Hematopoietic multipotent progenitor cell treated with erythropoietin and hydrocortisone succinate and interleukin-3 and kit ligand, for 17 days (in vitro differentiated cells): ENCODE measurements at places on chromosomes 1 and 21.

DNA sequence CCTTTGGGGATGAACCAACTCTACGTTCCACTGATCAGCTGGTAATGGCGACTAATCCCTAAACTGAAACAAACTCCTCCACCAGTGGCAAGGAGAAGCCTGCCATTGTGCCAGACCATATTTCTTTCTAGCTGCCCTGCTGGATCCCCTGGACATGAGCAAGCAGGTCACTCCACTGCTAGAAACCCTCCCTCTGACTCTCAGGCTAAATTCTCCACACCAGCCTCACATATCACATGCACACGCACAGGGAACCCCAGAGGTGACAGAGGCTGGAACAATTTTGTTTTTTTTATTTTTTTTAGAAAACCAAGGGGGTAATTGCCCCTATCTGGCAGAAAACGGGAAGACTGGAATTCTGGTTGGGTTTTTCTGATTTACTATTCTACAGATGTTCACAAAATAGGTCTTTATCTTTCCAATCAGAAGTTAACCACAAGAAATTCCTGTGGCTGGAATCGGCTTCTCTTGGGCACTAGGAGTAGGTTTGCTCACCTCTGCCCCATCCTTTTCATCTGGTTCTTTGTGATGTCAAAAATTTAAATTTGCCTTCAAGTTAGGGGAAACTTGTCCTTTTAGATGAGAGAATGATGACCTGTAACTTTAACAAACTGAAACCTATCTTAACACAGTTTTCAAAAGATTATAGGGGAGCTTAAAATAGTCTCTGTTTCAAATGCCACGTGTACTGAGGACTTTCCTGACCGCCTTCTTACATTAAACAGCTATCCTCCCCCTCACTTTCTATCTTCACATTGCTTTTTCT is 258.1 kb downstream of the SDCCAG8 start:
- no peak for DNase-seq

DNA sequence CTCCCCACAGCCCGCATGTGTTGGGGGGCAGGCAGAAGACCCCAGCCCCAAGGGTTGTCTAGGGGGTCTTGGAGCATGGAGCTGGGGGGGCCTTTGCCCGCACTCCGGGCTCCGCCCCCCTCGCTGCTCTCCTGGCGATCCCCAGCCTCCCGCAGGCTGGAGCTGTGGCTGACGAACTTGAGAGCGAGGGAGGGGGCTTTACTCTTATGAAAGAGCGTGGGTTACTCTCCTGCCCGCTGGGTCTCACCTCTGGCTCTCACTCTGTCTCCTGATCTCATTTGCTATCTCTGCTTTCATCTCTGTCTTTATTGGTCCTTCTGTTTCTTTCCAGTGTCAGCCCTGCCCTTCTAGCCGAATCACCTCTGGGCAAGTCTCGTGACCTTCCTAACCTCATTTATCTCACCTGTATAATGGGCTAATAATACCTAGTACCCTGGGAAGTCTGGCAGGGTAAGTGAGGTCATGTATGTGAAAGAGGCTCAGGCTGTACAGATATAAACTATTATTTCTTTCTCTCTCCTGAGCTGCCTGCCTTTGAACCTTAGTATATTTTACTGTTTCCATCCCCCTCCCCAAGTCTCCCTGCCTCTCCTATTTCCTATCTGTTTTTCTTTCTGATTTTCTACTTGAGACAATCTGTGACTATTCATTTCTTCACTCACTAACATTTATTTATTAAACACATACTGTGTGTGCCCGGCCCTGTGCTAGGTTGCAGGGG is 731 bp downstream of the EFNA4 start:
- no peak for DNase-seq

GRCh38 chr21:41322496-41323382 is 6.1 kb downstream of the FAM3B start:
- no peak for DNase-seq

DNA sequence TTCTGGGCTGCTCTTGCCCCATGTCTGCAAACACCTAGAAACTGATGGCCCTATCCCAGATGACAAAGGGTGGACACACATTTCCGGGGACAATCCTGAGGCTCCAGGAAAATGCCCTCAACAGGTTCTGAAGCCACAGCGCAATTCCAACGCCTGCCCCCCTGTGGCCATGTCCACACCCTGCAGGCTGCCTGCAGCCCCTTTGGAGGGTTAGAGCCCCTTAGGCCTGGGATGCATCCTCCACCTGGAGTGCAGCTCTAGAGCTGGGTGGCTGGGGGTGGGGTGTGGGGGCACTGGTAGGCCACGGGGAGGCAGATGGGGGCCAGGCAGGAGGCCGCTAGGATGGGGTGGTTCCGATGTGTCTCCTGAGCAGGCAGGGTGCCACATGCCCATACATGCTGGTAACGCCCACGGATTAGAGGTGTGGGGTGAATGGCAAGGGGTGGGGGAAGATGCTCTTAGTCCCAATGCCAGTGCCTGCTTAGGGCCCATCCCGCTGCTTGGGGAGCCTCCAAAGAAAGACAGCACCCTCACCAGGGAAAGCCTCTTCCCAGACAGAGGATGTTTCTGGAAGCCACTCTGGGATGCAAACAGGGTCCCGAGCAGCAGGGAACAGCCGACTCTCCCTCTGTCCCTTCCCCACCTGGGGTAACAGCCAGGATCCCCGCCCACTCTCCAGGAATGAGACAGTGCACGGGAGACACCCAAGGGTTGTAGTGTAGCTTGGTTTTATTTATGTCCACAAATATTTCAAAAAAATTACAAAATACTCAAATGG is 34.0 kb downstream of the SLC45A1 start:
- DNase-seq, result no peak

DNA sequence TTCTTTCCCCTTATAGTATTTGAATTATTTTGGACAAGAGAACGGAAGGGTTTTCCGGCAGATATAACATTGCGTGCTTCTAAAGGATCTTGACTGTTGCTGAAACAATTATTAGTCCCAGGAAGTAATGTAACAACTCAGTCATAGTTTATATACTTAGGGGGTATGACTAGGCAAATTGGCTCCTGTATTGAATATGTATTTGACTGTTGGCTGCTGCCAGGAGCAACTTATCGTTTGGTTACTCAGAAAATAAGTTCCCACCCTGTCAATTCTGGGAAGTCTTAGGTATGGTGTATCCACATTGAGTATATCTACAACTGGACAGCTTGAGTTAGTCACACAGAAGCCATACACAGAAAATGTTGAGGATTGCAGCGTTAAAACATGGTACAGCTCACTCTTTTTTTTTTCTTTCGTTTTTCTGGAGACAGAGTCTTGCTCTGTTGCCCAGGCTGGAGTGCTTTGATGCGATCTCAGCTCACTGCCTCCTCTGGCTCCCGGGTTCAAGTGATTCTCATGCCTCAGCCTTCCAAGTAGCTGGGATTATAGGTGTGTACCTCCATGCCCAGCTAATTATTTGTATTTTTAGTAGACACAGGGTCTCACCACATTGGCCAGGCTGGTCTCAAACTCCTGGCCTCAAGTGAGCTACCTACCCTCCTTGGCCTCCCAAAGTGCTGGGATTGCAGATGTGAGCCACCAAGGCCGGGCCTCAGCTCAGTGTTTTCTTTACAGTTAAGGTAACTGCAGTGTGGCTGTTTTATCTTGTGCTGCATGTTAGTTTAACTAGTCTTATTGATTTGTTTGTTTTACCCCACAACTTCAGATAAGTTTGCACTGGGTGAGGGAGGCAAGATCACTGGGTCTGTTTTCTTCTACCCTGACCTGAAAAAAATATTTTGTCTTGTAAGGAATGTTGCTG is 10.2 kb downstream of the SMAP2 start:
- DNase-seq, result peak; percentile 86

GRCh38 chr1:210201681-210202080 is 30.9 kb upstream of the SERTAD4 start:
- no peak for DNase-seq

GRCh38 chr1:181789395-181789794 is 272.1 kb downstream of the ZNF648 start:
- DNase-seq, result no peak

GRCh38 chr1:7300893-7301663 is 470.0 kb upstream of the VAMP3 start:
- no peak for DNase-seq

GRCh38 chr1:44084998-44085675 is 33.5 kb upstream of the KLF17 start:
- DNase-seq, result no peak

- DNase-seq, result no peak
Observed at GRCh38 chr1:30743584-30744059, 14.0 kb downstream of the LAPTM5 start.

- DNase-seq, result no peak
Observed at GRCh38 chr1:220904876-220905275, 25.6 kb downstream of the HLX start.

DNA sequence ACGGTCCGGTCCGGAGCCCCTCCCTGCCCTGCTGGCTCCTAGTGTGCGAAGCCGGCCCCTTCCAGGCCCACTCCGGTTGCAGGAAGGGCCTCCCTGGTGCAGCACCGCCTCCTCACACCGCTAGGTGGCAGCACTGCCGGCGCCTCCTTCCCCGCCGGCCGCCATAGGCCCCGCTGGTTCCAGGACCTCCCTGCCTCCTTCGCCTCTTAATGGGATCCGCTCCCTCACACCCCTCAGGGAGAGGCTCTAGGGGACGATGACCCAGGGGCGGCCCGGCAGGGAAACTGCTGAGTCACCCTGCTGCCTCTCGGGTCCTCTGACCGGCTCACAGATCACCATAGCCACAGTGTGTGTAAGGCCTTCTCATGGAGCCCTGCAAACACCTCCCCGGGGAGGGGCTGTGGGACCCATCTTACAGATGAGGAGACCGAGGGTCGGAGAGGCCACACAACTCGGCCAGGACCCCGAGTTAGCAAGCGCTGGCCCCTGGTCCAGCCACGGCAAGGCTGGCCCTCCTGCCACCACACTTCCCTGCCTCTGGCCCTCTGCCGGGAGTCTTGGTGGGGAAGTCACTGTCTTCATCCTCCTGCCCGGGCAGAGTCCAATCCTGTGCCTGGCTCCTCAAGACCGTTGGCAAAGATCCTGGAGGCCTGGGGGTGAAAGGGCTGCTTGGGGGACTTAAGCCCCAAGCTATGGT is 1.6 kb upstream of the AJAP1 start:
- peak; percentile 64 for DNase-seq

- DNase-seq, result no peak
Observed at GRCh38 chr1:239392271-239392670, 5.9 kb downstream of the CHRM3 start.

DNA sequence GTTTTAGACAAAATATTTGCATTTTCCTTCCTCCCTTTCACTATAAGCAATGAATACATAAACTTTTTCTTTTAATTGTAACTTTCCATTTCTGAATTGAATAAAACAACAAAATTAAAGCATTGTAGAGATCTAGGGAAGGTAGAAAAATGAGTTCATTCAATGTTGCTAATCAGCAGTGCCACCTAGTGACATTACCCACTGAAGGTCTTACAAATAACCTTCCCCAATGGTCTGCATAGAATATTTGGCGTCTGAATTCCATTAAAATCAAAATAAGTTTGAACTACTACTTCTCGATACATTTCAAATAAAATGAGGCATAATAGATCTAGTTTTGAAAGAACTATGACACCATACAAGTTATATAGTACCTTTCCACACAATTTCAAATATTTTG is 19.6 kb downstream of the FH start:
- DNase-seq, result no peak

DNA sequence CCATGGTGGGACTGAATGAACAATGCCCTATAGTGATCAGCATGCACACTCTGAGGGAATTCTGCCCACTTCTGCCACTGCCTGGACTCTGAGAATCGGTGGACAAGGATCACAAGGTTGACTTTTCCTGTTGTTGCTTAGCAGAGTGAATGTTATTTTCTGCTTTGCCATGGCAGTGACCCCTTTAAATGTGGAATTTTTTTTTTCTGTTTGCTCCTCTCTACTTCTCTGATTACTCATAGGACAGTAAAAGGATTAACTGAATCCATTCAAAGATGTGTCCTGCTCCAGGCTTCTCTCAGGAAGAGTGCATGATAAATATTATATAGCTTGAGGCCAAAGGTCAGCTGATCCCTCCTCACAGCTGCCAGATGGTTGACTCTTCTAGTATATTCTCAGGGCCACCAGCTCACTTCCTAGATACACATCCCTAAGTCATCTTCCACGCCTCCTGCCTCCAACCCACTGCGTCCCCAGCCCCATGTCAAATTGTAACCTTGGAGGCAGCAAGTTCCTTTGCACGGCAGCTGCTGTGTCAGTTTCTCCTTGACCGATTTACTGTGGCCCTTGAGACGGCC is 74.0 kb upstream of the RALGPS2 start:
- DNase-seq, result no peak

DNA sequence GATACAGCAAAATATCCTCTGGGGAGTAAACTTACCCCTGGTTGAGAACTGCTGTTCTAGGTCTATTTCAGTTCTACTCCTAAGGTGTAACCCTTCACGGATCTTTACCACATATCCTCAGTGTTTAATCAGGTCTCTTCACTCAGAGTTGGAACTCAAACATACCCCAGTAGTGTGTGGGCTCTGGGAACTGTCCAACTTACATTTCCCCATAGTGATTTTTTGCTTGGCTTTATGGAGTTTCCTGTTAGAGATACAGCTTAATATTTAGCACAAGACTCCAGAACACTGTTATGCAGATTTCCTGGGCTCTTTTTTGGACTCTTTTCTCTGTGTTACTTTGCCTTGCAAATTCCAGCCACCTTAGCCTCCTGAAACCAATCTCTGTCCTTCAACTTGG is 26.7 kb upstream of the LIN9 start:
- no peak for DNase-seq
